ENCODE measurements at places on chromosomes 1 and 21.

DNA sequence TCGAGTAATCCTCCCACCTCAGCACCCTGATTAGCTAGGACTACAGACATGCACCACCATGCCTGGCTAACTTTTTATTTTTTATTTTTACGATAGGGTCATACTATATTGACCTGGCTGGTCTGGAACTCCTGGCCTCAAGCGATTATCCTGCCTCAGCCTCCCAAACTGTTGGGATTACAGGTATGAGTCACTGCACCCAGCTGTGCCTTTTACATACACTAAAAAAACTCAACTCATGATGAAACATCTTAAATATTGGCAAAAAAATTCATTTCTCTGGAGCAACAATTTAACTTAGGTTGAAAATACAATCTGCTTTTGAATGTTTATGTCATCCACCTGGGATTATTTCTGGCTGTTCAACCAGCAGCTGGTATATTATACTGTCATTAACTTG is 598.3 kb upstream of the ZP4 start:
- no peak for DNase-seq

GRCh38 chr21:30434033-30434631 is 4.1 kb downstream of the KRTAP13-4 start:
- no peak for DNase-seq

DNA sequence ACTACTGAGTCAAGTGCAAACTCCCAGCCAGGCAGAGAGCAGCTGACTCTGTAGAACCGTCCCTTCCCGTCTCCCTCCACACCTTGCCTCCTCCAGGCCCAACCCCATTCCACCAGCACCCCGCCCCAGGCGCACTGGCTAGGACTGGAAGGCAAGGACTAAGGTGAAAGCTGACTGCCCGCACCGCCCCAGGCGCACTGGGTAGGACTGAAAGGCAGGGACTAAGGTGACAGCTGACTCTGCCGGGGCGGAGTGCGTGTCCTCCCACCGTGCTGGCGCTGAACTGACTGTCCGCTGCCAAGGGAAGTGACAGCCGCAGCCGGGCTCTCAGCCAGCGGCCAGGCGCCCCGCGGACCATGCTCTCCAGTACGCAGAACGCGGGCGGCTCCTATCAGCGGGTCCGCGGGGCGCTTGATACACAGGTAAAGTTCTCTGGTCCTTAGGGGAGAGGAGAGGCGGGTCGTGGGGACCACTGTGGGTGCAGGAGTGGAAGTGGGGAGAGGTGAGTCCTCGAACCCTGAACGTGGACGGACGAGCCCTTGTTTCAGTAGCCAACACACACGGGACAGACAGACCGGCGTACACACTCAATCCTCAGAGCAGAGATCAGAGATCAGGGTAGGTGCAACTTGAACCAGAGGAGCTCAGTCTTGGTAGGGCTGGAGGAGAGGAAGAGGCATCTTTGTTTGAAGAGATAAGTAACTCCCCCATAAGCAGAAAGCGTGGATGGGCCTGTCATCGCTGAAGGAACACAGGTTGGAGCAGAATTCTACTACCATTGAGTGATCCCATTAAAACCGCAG is 58.0 kb downstream of the RBM11 start:
- DNase-seq = no peak

- no peak for DNase-seq
Measured at GRCh38 chr1:173024543-173024942, 26.2 kb downstream of the TNFSF18 start.

- DNase-seq = no peak
Measured at GRCh38 chr1:83499998-83500397, 498.9 kb downstream of the TTLL7 start.

Measured in stimulated activated CD4-positive, alpha-beta T cell treated with anti-CD3 and anti-CD28 coated beads, TNF-alpha, amount 100 ng/mL, for 24 hours (primary cell).